ENCODE measurements at places on chromosomes 5 and 9.

GRCh38 chr5:111699324-111699723 is 57.7 kb downstream of the NREP start:
- DNase-seq, result no peak

DNA sequence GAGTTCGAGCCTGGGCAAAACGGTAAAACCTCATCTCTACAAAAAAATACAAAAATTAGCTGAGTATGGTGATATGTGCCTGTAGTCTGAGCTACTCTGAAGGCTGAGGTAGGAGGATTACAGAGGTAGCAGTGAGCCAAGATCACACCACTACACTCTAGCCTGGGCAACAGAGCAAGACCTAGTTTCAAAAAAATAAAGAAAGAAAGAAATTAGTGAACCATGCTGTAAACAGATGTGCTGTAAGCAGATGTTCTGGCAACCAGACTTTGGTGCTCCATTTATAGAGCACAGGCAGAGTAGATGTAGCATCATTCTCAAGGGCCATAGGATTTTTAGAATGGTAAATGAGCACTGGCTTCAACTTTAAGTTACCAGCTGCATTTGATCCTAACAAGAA is 115.4 kb downstream of the ST8SIA4 start:
- no peak for DNase-seq

DNA sequence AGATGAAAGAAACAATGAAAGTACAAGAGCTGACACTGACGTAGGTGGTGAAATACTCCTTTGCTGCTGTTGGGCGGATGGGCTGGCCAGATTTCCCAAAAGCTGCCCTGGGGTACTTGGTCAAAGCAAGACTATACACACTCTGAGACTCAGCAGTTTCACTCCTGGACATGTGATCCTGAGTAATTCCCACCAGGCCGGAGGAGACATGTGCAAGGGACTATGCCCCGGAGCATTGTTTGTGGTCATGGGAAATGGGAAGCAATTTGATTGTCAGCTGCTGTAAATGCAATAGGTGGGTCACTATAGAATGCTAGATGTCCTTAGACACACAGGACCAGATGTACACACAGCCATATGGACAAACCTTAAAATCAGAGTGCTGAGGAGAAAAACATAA is 116.1 kb downstream of the DCP2 start:
- no peak for DNase-seq

DNA sequence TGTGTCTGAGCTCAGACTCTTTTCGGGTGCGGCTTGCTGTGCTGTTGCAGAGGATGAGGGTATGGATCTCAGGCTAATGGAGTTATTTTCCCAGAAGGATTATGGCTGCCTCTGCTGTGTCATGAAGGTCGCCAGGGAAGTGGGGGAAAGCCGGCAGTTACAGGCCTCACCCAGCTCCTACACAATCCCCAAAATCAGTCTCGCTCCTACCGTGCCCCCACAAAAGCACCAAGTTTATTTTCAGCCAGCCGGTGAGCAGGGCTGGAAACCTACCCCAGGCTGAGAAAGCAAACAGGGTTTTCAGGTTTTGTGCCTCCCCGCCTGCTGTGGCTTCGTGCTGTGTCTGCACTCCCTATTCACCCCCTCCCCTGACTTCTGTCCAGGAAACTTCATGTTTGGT is 113.3 kb downstream of the SLC24A2 start:
- DNase-seq, result no peak

GRCh38 chr5:68303754-68304420 is 88.3 kb downstream of the PIK3R1 start:
- DNase-seq, result no peak

- no peak for DNase-seq
Observed at GRCh38 chr5:109922381-109922995, 232.8 kb downstream of the MAN2A1 start.

GRCh38 chr5:59319250-59319649 is 574.3 kb downstream of the PDE4D start:
- no peak for DNase-seq

DNA sequence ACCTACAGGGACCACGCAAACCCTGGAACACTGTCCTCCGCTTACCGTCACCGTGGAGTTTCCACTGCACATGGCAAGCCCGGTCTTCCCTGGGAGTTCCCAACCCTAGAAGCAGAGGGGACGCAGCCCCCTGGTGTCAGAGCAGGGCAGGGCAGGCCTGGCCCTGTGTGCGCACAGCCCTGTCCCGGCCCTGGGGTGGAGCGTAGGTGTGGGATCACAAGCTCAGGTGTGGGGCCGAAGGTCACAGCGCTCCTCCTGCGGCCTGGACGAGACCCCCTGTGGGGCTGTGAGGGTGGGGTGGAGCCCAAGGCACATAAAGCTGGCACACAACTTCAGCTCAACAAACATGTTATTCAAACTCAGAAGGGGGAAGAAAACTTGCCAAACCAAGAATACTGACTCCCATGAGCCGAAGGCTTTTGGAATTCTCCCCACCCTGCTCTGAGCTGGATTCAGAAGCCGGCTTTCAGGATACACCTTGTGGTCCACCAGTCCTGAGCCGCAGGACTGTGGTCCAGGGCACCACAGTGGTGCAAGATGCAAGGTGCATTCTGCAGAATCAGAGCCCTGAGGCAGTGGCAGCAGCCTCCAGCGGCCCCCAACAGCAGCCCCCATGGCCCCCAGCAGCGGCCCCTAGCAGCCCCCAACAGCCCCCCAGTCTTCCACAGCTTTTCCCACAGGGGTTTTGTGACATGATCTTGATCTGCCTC is 11.8 kb upstream of the EXOC3 start:
- no peak for DNase-seq

GRCh38 chr5:10838038-10838437 is 77.0 kb upstream of the DAP start:
- DNase-seq, result no peak

DNA sequence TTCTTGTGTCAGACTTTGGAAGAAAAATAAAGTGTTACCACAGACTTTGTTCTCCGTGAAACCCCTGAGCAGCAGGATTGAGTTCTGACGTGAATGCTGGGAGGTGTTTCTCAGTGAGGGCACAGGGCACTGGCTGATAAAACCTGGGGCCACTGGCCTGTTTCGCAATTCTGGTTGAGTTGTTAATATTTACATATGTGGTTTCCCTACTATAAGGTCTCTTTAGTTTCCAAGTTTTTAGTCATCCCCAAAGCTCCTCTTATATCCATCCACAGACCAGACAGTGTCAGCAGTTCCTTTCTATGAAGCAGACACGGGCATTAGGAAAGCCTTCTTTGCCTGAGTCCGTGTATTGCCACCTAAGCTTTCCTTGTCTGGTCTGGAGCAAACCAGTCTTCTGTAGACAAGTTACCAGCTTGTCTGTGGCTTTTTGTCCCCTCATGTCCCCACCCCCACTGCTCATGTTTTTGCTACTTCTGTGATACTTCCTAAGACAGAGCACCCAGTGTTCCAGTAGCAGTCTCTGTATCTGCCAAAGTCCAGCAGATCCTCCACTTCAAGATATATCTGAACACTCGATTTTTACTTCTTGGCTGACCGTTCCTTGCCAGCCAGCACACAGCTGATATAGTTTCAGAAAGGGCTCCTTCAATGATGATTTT is 42.0 kb downstream of the ACO1 start:
- peak; percentile 51 for DNase-seq

DNA sequence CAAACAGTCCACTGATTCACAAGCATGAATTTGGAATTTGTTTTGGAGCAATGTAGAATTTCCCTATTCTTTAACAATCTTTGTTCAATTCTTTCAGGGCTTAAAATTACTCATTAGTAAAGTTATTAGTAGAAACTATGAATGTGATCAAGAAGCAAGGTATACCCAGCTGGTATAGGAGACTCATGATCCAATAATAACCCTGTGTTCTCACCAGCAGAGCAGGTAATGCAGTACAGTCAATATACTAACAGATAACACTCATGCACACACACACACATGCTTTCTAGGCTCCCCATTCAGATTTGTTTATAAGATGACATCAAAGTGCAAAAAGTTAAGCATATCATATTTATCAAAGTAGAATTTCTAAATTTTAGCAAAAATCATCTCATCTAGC is 445.2 kb downstream of the ELAVL2 start:
- DNase-seq, result no peak

DNA sequence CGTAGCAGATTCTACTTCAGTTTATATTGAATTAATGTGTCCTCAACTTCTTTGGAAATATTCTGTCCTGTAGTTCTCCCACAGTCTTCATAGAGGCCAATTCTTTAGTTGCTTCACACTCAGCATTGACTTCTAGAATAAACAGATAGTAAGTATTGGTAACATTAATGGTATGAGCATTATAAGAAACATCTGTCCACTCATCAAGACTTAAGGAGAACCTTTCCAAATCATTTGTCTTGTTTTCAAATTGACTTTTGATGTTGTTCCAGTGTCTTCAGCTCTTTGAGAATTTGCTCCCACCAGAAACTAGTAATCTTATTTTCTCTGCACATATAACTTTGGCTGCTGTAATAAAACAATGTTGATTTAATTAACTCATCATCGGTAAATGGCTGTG is 18.3 kb downstream of the RANBP17 start:
- DNase-seq, result no peak

DNA sequence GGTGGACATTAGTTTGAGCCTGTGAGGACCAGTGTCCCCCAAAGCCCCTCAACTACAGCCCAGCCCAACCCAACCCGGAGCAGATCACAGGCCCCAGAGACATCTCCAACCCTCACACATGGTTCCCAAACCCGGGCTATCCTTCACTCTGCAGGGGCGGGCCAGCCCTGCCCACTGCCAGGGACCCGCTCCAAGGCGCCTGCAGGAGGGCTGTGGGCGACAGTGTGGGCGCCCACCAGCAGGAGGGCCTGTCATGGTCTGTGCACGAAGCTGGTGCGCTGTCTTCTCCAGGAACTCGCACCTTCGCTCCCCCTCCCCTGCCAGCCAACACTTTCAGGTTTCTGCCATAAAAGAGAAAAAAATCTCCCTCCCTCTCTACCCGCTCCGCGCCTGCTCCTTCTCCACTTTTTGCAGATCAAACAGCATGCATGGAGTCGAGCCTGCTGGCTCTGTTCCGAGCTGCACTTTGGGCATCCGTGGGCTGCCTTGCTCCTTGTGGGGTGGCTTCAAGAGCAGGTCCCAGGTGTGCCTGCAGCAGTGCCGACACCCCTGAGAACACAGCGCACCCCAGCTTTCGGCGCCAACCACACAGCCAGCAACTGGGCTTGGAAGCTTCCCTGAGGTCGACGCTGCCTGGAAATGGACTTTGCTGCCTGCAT is 133.7 kb upstream of the PPP1R26 start:
- no peak for DNase-seq

DNA sequence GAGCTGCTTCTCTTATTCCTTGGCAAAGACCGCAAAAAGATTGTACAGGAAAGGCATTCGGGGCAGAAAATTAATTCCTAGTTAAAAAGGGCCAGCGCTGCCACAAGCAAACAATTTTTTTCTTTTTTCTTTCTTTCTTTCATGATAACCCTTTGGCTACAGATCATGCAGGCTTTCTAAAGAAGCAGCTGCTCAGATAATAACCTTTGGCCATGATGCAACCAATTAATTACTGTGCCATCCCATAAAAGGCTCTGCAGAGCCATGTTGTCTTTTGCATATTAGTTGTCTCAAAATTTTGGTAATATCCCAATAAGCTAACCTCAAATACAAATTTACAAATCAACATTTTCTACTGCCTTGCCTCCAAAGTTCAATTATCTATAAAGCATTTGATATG is 758.4 kb upstream of the SEMA6A start:
- no peak for DNase-seq

- no peak for DNase-seq
Observed at GRCh38 chr5:113264046-113264445, 170.7 kb downstream of the TSSK1B start.

DNA sequence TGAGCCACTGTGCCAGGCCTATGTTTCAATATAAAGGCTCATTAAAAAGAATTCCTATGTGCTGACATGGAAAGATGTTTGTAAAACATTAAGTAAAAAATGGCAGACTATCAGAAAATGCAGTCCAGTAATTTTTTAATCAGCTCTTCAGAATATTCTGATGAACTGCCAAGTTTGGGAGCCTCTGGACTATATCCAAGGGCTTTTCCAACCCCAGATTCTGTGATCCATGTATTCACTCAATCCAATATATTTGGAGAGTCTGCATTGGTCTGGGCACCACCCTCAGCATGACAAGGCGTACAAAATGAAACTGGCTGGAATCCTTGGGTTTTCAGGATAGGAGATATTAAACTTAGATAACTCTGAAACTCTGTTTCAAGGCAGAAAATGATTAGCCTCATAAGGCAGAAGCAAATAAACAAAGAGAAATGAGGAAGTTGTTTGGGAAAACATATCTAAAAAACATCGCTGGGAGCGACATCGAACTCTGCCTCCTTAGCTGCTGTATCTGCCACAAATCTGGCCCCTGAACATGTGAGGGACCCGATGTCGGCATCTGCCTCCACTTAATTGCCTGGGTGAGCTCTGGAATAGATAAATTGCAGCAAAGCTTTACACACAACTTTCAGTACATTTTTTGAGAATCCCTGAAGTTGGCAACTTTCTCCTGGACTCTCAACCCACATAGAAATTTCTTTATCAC is 14.4 kb downstream of the PDE6A start:
- no peak for DNase-seq
